Renal cortical epithelial cell (primary cell): ENCODE measurements at places on chromosomes 13 and 19. TPM values are rescaled to one million over a fixed set of nuclear protein-coding genes. Genes with fewer than 3 reads are reported as not detected.

GRCh38 chr19:4497770-4498389 is 20.4 kb downstream of the PLIN4 start:
- no peak for DNase-seq

- no peak for DNase-seq
Observed at GRCh38 chr13:106530171-106530851, 5.2 kb downstream of the EFNB2 start.

The MEDAG gene
- total RNA-seq, result 0.10 and 0.17 TPM in 2 replicates

GRCh38 chr13:113145911-113146598 is 12.4 kb upstream of the PROZ start:
- DNase-seq, result no peak
